GM13976 (cell line): ENCODE measurements at places on chromosomes 7 and 10.

- no peak for DNase-seq
Measured at GRCh38 chr10:124224331-124225028, 131.1 kb upstream of the CHST15 start.

- DNase-seq: no peak
Measured at GRCh38 chr10:49803988-49804387, 41.9 kb upstream of the OGDHL start.

- DNase-seq: no peak
Measured at GRCh38 chr10:37269554-37270256, 144.3 kb downstream of the ANKRD30A start.

DNA sequence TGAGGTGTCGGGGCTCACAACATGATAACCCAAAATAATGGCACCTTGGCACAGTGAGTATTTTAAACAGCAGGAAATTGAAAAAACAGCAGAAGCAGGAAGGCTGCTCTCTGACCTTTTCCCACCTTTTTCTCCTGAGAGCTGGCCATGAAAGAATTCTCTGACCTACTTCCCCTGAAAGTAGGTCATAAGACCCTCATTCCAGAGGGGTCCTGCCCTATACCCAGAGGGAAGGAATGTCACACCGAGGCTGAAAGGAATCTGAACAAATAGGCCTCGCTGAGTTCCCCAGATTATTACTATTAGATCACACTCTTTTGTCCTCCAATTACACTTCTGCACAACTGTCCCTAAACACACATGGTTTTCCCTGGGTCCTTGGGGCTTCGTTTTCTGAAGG is 18.8 kb downstream of the CPVL start:
- no peak for DNase-seq

DNA sequence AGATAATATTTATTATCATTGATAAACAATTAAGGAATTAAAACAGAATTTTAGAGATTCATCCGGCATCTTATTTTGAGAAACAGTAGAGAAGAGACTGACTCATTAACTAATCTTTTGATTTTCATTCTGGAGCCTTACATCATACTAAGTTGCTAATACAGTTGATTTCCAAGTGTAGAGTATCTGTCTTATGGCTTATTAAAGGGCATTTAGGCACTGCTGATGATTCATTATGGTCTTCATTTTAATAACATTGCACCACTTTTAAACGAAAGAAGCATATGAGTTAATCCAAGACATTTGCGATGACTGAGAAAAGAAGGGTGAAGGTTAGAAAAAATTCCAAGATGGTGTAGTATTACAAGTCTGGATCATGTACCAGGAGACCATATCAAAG is 186.0 kb upstream of the CACNA2D1 start:
- no peak for DNase-seq

- DNase-seq: no peak
Measured at GRCh38 chr10:84521013-84521412, 192.6 kb downstream of the CCSER2 start.

DNA sequence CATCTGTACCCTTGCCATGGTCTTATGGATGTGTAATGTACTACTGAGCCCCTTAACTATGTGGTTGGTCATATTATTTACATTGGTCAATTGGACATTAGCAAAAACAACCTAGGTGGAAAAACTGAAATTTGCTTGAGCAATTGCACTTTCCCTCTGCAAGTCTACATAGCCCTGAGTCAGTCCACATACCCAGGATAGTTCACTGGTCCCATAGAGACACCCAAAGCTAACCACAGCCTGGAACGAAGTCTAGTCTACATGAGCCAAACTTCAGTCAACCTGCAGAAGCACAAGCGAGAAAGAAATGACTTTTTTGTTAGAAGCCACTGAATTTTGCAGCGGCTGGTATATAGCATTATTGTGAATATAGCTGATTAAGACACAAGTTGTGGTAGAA is 37.6 kb upstream of the COL1A2 start:
- no peak for DNase-seq

DNA sequence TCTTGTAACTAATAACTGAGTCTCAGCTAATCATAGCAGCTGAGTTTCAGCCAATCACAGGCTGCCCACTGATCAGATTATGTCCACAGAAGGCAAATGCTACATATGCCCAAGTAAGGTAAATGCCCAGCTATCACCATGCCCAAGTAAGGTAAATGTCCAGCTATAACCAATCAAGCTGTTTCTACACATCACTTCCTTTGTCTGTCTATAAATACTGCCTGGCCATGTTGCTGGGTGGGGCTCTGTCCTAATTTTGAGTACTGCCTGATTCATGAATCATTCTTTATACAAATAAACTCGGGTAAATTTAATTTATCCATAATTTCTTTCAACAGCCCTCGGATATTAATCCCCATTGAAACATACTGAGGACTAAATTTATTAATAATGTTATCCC is 312.4 kb downstream of the CACNA2D1 start:
- DNase-seq: no peak

- no peak for DNase-seq
Measured at GRCh38 chr10:131187926-131188325, 123.6 kb downstream of the TCERG1L start.

- DNase-seq: peak; percentile 73
Measured at GRCh38 chr10:42866115-42866995, 83.8 kb downstream of the BMS1 start.

DNA sequence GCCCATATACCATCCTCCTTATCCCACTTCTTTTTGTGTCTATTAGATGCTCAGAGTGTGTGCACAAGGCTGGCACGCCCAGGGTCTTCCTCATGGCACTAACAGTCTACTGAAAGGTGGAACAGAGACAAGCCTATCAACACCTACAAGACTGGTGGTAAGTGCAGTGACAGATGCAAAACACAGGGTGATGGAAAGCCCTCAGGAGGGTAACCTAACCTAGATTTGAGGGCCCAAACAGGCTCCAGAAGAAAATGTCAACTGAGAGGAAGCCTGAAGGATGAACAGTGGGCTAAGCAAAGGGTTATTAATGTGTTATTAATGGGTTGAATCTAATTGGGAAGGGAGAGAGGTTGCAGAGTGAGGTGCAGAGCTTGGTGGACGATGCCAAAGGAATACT is 1.2 kb upstream of the FAS start:
- DNase-seq: no peak

DNA sequence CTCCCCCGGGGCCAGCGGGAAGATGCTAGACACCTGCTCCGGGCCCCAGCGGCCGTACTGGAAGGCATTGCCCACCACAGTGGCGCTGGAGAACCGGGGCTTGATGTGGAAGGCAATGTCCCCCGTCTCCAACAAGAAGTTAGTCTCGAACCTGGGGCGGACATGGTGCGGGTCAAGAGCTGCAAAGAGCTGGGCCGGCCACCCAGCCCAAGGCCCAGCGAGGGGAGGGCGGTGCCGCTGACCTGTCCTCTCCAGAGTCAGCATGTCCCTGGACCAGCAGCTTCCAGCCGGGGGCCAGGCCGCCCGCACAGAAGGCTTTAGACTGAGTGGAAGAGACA is 551 bp downstream of the GRIFIN start:
- no peak for DNase-seq

- no peak for DNase-seq
Measured at GRCh38 chr10:60353519-60354258, 36.0 kb downstream of the ANK3 start.

GRCh38 chr7:100215895-100216294 is 3.9 kb upstream of the PVRIG start:
- no peak for DNase-seq

- DNase-seq: no peak
Measured at GRCh38 chr10:130749911-130750310, 561.6 kb downstream of the TCERG1L start.

- DNase-seq: peak; percentile 39
Measured at GRCh38 chr10:7243873-7244272, 167.0 kb downstream of the SFMBT2 start.

- no peak for DNase-seq
Measured at GRCh38 chr7:82477733-82478515, 34.3 kb upstream of the CACNA2D1 start.

DNA sequence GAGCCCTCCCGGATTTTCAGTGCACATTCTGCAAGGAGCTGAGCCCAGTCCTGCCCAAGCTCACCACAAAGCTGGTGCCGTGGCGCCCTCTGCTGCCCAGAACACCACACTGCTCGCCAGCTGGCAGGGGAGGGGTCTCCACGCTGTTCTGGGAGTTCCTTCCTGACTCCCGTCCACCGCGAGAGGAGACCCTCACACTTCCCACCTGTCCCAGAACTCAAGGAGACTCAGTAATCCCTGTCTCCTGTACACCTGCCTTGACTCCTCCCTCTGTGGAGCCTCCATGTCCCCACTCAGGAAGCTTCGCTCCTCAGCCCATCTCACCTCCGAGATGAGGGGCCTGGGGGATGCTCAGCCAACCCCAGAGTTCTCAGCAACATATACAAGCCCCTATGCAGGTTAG is 11.3 kb downstream of the C10orf105 start:
- DNase-seq: peak; percentile 84

DNA sequence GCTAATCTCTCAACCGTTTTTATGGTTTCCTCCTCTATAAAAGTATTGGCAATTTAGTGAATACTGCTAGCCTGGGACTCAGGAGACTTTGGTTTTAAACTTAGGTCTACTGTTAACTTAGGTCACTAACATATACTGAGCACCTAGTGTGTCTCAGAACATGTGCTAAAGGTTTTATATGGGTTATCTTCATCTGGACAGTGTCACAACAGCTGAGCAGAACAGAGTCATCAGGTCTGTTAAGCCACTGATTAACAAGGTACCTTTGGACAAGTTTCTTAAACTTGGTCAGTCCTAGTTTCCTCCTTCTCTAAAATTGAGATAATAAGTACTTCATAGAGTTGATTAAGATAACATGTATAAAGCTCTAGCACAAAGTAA is 30.6 kb downstream of the NET1 start:
- DNase-seq: no peak

GRCh38 chr7:1883031-1883761 is 213.1 kb downstream of the ELFN1 start:
- DNase-seq: no peak

DNA sequence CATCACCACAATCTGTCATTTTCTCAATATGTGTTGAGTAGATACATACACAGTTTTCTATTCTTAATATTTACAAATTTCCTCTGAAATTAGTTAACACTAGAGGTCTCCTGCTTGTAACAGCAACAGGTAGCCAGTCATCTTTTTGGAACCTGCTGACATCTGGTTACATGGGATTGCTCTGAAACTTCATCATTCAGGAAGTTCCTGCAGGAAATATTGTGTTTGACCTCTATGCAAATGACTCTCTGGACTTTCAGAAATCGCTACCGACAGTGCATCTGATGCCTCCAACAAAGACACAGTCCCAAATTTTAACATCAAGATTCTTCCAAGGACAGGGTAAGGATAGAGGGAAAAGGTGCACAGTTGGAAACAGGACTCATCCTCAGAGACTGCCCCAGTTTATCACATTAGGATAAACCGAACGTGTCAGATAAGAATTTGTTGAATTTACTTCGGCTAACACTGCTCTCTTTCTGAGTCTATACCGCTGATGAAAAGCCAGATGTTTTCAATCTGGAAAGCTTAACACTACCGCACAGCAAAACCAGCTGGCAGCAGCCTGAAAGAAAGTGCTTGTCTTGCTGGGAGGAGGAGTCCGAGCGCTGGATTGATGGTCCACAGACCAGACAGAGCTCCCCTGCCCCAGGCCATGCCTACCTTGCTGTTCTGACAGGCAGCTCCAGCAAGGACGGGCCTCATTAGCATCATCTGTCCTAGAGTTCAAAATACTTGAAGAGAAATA is 633.4 kb downstream of the PARD3 start:
- no peak for DNase-seq

DNA sequence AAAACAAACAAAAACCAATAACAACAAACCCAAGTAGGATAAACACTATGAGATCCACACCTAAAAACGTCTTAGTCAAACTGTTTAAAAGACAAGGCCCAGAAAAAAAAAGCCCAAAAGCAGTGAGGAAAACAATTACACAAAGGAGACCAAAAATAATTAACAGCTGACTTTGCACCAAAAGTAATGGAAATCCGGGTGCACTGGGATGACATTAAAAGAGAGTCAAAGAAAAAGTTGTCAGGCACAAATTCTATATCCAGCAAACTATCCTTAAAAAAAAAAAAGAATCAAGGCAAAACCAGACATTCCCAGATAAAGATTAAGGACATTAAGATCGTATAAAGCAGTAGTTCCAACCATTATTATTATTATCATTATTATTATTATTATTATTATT is 7.9 kb upstream of the ANKRD26 start:
- no peak for DNase-seq

DNA sequence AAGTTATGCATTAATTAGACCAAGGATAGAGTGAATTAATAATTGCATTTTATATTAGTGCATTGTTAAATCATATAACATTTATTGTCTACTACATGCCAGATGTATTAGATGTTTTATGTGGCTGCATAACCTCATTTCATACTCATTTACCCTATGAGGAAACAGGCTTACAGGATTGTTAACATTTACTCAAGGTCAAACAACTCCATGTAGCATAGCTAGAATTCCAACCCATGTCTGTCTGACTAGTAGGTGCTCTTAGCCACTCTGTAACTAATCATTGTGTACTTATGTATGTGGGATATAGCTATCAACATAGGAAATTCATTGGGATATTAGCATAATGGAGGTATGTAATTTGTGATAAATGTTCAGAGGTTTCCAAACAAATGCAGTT is 46.3 kb downstream of the PHYHIPL start:
- DNase-seq: no peak

- peak; percentile 69 for DNase-seq
Measured at GRCh38 chr7:8442814-8443304, 9.4 kb downstream of the NXPH1 start.

DNA sequence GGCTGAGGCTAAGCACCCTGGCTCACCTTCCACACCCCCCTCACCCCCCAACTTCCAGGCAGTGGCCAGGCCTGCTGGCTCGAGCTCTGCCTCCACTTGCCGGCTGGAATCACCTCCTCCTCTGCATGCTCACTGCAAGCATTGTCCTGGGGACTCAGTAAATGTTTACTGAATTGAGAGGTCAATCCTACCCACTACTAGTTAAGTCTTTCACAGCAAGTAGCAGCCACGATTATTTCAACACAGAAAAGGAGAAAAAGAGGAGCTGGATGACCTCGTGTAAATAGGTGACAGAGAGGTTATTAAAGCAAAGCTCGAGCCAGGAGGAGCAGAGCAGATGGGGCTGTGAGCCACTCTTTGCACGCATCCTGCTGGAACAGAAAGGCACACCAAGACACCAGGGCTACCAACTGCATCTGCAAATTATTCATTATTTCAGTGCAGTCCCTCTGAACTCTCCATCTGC is 32.1 kb downstream of the HIPK2 start:
- DNase-seq: no peak

DNA sequence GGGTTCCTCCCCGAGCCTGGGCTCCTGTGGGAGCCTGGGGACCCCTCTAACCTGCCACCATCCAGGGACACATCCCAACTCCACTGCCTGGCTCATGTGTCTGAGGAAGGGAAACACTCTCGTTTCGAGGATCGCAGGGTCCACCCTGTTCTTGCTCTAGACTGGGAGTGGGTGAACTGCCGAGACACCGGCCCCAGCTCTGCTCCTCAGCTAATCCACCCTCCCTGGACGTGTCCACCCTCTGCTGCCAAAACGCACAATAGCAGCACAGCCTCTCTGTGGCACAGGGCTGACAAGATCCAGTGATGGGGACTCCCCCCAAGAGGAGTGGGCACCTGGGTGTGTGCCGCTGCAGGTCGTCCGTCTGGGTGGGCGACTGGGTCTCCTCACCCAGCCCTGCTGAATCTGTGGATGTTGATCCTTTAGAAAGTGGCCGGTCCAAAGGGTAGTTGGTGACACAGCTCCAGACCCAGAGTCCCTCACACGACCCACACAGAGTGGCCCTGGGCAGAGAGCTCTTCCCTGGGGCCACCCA is 65.2 kb upstream of the FAM20C start:
- DNase-seq: no peak
